ENCODE measurements at places on chromosomes 2 and 18.

DNA sequence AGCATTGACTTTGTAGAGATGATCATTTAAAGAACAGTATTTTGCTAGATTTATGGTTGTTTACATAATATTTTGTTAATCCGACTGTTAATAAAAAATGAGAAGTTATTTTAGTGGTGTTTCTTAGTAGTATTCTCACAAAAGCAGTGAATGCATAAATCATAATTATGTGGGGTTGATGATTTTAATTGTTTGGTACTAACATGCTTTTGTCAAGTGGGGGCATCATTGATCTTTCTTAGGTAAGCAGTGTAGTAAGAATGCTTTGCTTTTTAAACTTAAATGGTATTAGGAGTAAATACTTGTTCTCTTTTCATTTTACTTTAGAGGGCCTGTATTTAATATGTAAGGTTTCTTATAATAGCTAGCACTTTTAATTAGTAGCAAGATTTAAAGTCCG is 109.2 kb upstream of the OTX1 start:
- no peak for DNase-seq

DNA sequence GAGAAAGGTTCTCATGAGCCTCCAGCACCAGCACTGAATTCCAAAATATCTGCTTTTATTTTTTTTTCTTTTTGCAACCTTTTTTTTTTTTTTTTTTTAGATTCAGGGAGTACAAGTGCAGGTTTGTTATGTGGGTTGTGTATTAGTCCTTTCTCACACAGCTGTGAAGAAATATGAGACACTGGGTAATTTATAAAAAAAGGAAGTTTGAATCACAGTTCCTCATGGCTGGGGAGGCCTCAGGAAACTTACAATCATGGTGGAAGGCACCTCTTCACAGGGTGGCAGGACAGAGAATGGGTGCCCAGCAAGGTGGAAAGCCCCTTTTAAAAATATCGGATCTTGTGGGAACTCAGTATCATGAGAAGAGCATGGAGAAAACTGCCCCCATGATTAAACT is 7.9 kb upstream of the TMX3 start:
- DNase-seq, result no peak

DNA sequence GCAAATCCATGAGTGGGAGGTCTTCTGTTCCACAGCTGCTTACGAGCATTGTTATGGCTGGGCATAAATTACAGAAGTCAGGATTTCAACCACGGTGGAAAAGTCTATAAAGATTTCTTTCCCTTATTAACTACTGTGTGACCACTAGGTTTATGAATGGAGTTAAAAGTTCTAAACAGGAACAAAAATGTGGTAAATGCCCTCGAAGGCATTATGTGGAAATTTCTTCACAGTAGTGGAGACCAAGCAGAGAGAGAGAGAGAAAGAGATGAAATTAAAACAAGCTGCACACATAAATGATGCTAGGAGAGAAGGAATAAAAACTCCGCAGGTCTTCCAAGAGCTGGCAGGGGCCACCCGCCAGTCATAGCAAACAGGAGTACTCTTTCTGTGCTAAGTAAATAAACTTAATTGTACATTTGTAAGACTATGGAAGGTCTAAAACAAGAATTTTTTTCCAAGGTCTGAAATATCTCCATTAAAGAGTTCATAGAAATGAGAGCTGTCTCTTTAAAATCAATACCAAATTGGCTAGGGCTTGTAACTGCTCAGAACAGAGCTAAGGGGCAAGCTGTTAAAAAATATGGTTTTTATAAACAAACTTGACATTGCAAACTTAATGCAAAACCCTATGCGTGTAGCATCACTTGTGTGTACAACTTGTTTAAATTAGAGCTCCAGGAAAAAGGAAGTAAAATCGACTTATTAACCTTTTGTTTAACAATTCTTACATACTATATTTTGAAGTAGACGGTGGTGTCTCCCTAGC is 438.2 kb downstream of the MEIS1 start:
- DNase-seq, result no peak

DNA sequence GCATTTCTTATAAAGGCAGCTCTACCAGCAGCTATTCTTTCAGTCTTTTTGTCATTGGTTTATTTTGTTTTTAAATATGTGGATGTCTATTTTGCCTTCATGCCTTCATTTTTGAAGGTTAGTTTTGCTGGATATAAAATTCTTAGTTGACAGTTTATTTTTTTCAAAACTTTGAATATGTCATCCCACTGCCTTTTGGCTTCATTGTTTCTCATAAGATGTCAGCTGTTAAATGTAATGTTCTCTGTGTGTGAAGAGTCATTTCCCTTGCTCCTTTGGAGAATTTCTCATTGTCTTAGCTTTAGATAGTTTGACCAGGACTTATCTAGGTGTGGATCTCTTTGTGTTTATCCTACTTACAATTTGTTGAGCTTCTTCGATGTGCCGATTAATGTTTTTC is 213.5 kb downstream of the KIAA1328 start:
- no peak for DNase-seq

DNA sequence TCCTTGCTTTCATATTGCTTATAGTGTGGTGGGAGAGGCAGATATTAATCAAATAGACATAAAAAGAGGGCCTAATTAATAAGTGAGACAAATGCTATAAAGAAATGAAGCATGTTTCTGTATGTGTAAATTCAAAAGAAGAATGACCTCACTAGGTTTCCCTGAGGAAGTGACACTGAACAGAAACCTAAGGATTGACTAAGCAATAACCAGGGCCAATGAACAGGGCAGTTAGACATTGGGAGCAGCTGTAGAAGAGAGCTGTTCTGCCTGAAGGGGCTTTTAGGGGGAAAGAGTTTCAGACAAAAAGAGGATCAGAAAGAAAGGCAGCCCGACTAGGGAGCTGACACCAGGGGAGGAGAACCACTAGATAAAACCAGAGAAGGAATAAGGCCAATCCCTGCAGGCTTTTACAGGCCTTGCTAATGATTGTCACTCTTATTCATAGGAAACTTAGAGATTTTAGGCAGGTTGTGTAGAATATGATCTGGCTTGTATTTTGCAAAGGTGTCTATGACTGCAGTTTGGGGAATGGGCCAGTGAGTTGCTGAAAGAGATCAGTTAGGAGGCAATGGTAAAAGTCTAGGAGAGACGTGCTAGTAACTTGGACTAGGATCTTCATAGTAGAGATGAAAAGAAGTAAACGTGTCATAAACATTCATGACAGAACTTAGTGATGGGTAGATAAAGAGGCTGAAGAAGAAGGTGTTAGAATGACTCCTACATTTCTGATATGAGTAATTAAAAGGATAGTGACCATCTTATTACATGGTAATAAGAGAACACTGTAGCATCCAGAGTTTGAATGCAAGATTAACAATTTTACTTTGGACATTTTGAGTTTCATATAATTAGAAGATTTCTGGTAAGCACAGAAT is 26.8 kb upstream of the NABP1 start:
- DNase-seq, result no peak

- no peak for DNase-seq
These were observed at the start of gene EVX2 for GRCh38 chr2:176083796-176084261. EVX2 (minus strand) TSS chr2:176083962; CDS start chr2:176083776, 186 bp downstream.

GRCh38 chr2:45260946-45261345 is 251.7 kb upstream of the SIX2 start:
- no peak for DNase-seq

GRCh38 chr18:34592961-34593382 is 117.1 kb upstream of the DTNA start:
- DNase-seq, result no peak

GRCh38 chr2:160666154-160667060 is 172.8 kb upstream of the RBMS1 start:
- DNase-seq, result no peak

GRCh38 chr2:191748059-191748461 is 70.1 kb downstream of the NABP1 start:
- no peak for DNase-seq

DNA sequence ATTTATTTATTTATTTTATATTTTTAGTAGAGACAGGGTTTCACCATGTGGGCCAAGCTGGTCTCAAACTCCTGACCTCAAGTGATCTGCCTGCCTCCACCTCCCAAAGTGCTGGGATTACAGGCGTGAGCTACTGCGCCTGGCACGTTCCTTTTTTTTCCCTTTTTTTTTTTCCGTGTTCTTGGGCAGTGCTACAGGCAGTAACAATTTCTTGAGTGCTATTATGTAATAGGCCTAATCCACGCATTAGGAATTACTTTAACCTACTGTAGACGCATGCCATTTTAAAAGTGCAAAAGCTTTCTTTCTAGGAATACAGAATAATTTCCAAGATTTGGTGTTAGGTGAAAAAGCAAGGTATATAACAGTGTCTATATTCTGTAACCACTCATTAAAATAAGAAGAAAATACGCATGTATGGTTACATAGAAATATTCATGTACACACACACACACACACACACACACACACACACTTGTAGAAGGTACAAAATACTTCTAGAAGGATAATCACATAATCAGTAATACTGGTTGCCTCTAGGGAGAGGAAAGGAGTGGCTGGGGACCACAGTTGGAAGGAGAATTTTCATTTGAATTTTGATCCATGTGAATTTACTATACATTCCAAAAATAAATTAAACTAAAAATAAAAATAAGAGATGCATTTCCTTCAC is 92.3 kb downstream of the METTL8 start:
- no peak for DNase-seq

- no peak for DNase-seq
These were observed 43.5 kb downstream of the ATOH8 start for GRCh38 chr2:85797263-85797660.

- DNase-seq, result no peak
These were observed 7.1 kb downstream of the CKAP2L start for GRCh38 chr2:112757265-112757664.

GRCh38 chr2:152594792-152595191 is 122.5 kb downstream of the PRPF40A start:
- DNase-seq, result no peak

DNA sequence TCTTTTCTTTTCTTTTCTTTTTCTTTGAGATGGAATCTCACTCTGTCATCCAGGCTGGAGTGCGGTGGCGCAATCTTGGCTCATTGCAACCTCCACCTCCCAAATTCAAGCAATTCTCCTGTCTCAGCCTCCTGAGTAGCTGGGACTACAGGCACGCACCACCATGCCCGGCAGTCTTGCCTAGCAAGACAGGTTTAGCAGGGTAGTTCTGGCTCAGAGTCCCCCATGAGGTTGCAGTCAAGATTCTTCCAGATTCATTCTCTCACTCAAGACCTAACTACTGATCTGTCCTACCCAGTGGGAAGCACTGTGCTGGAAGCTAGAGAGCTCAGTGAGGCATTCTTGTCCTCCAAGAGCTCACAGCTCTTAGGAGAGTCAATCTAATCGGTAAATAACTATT is 17.6 kb upstream of the ZAP70 start:
- DNase-seq, result no peak

DNA sequence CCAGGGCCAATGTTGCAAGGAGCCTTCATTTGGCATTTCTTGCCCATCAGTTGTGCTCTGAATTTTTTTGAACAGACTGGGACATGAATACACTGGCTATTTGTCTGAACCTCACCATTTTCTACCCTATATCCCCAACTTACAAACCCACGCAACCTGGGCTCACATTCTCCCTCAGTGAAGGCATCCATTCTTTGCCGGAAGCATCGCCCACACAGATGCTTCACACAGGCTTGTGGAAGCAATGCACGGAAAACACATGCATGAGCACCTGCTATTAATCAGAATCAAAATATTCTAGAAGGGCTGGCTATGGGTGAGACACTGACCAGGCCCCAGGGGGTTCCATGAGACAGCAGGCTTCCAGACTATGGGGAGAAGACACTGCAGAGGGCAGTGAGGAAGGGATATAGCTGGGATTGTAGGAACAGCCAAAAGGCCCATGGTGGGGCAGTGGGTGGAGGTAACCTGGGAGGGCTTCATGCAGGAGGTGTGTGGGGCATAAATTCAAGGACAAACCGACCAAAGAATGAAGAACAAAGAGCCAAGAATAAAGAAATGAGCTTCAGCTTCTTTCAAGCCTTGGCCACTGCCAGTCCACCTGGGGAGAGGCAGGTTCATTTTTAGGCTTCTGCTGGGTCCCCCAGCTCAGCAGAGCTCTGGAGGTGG is 261.5 kb downstream of the CELF4 start:
- DNase-seq, result no peak

- no peak for DNase-seq
These were observed 57.4 kb downstream of the ATIC start for GRCh38 chr2:215369181-215369760.

- no peak for DNase-seq
These were observed 401.3 kb upstream of the PIK3C3 start for GRCh38 chr18:41553716-41554115.

DNA sequence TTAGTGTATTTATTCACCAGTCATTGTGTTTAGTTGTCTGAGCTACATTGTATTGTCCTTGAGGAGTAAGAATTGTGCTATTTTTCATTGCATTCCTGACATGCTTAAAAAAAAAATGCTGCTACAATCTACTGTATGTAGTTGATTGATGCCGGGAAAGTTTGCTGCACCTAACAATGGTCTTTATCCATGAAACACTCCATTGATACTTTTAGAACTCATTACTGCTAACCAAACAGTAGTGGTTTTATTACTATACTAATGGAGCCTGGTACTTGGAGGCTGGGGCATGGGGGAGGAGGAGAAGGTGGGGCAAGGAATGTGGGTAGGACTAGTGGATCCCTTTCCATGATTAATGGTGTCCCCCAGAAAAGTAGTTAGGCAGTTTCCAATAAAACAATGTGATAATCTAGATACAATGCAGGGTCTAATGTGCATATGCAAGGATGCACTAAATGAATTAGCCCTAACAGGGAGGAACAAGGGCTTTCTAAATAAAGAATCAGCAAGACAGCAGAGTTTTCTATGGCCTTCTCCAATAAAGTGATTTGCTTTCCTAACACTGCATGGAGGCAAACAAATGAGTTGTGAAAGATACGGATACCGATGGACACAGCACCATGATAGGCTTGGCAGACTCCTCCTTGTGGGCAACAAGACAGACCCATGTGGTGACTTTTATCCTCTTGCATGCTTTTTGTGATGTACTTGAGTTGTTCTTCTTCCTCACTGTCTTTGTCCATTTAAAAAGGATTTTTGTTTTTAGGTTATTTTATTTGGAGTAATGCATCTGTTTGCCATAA is 78.5 kb downstream of the FMNL2 start:
- no peak for DNase-seq

DNA sequence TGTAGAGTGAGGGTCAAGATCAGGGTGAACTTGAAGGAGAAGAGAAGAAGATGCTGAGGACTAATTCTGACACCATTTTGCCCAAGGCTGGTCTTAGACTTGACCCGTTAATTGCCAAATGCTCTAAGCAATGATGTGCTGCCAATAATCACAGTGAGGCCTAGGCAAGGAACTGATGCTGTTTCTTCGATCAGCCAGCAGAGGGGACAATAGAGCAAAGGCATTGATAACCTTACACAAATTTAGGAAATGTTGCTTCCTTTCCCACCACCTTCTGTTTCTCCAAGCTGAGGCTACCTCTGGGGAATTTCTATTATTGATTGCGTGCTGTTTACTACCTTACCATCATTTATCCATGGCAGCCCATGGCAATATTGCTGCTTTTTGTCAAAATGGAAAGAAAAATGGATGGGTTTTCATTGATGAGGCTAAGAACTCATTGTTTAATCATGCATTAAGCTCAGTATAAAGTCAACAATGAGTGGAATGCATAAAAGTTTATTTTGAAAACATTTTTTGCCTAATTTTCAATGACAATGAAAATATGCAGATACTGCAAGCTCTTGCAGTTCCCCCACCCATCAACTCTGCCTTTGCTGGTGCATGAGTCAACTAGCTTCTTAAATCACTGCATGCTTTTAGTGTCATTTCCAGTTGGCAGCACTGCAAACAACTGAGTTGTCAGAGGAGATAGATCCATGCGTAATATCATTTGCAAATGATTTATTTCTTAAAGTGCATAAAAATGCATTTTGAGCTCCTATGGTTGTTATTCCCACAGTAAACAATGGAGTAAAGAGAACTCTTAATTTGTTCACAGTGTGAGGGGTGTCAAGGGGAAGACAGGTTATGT is 116.4 kb upstream of the NYAP2 start:
- DNase-seq, result peak; percentile 31

GRCh38 chr2:148653437-148653836 is 8.9 kb downstream of the EPC2 start:
- DNase-seq, result no peak
